KBM-7 (cell line): ENCODE measurements at places on chromosomes 11 and 22.

- DNase-seq: no peak
These were observed 70.8 kb downstream of the FAT3 start for GRCh38 chr11:92295175-92296137.

- DNase-seq: no peak
These were observed 21.8 kb upstream of the UVRAG start for GRCh38 chr11:75792997-75793800.

DNA sequence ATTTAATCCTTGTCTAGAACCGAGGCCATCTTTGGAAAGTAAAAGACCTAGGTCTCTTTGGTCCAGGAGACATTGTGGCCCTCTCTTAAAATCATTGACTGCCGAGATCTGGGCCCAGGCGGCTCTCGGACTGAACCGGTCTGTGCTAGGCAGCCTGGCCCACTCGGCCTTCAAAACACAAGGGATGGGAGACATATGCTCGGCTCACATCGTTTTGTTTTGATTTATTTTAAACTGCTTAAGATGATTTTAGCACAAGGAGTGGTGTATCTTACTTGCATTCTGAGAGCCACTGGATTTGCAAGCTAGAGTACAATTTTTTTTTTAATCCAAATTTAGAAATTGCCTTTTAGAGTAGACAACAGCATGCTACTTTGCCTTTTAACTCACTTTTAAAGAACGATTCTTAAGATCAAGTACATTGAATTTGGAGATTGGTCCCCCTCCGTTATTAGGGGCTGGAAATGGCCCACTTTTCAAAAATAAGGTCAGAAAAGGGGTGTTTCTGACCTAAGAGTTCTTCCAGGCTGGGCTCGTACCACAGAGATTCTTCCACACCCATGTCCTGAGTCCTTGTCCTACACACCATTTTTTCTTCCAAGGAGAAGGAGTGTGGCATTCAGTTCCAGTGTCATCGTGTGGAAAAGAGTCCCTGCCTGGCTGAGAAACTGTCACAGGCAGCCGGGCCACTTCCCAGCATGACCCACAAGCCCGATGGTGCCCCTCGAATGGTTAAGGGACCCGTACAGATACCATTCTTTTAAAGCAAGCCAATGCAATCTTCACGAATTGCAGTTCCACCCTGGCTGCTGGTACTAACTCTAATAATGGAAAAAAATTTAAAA lies 80.5 kb upstream of the WNT7B start:
- peak; percentile 42 for DNase-seq

GRCh38 chr22:20744456-20744855 lies 29.5 kb upstream of the SERPIND1 start:
- DNase-seq: no peak

DNA sequence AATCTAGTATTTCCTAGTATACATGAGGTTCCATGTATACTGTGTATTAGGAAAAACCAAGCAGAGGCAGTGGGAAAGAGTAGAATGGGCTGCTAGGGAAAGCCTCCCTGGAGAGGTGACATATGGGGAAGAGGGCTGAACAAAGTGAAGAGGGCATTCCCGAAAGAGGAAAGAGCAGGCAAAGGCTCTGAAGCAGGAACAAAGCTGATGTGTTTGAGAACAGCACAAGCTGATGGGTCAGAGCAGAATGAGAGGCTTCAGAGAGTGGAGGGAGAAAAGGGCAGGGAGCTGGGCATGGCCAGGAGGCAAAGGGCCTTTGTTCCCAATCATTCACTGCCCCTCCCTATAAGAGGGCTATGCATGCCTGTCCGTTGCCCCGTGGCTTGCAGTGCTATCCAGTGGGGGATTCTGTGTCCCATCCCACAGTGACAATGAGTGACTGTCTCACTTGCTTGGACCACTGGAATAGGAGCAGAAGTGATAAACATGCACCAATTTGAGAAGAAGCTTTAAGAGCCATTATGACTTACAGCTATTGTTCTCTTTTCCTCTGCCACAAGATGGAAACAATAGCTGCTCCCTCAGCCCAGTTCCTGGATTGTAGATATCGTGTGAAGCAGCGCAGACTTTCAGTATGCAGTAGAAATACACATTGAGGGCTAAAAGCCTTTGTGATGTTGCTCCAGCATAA lies 39.6 kb downstream of the GALNT18 start:
- DNase-seq: no peak

- peak; percentile 40 for DNase-seq
These were observed 665 bp downstream of the USP28 start for GRCh38 chr11:113874581-113875233.

- DNase-seq: no peak
These were observed 106.0 kb downstream of the CSNK2A3 start for GRCh38 chr11:11247086-11247485.
